ENCODE measurements at places on chromosomes 6 and 20.

GRCh38 chr6:137776256-137776655, 90.8 kb upstream of the TNFAIP3 start:
- no peak for DNase-seq

GRCh38 chr6:84019842-84020211, 13.7 kb upstream of the MRAP2 start:
- DNase-seq, result no peak

DNA sequence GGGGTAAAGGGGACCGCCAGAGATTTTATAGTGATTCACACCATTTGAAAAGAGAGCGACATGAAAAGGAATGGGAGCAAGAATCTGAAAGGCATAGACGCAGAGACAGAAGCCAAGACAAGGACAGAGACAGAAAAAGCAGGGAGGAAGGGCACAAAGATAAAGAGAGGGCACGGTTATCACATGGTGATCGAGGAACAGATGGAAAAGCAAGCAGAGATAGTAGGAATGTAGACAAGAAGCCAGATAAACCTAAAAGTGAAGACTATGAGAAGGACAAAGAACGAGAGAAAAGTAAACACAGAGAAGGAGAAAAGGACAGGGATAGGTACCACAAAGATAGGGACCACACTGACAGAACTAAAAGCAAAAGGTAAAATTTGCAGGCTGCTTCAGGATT, 77.7 kb downstream of the PHF3 start:
- DNase-seq, result no peak

GRCh38 chr6:131761060-131761761, 46.6 kb upstream of the ENPP1 start:
- DNase-seq, result no peak

- no peak for DNase-seq
Observed at GRCh38 chr20:41224281-41224680, 86.9 kb downstream of the PLCG1 start.

GRCh38 chr6:144266091-144266649, 19.0 kb upstream of the UTRN start:
- no peak for DNase-seq

DNA sequence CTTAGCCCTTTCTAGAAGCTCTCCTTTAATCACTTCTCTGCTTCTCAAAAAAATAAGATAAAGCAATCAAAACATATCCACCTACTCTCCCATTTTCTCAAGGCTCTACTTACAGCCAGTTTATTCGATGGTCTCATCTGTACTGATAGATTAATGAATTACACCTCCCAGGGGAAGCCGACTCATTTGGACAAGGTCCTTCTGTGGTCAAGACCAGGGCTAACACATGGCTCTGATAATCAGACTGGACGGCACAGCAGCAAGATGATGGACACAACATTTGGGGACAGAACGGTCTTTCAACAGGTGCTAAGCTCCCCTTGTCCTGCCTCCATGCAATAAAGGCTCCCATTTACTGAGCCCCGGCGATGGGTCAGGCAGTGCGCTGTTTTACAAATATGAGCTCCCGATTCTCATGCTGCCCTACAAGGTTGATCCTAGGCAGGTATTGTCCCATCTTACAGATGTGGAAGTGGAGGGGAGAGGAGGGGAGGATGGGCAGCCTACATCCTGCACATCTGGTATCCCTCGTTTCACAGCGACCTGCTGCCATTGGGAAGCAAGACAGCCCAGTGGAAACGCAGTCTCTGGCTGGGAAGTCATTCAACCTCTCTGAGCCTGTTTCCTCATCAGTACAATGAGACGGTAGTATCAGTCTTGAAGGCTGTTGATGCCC, 15.7 kb downstream of the CPNE5 start:
- no peak for DNase-seq

GRCh38 chr6:152273638-152274037, 363.5 kb downstream of the SYNE1 start:
- no peak for DNase-seq

GRCh38 chr6:115891750-115892149, 168.9 kb downstream of the FRK start:
- DNase-seq, result no peak
